ENCODE measurements at places on chromosomes 5 and 9.
A peak's percentile ranks its signal among the peaks of the same experiment; 100 is the strongest.

DNA sequence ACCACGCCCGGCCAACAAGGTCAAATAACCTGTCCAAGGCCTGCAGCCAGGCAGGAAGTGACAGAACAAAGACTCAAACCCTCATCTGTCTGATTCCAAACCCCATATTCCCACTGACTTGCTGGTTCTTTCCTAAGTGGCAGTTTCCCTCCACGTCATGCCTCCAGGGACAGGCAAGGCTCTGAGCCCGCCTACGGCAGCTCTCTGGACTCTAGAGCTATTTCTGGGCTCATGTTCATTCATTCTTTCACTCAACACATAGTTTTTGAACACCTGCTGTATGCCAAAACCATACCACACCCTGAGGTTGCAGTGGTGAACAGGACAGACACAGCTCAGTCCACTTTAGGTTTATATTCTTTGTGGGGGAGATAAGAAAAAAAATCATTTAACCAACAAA is 5.2 kb upstream of the FBP1 start:
- DNase-seq = no peak

DNA sequence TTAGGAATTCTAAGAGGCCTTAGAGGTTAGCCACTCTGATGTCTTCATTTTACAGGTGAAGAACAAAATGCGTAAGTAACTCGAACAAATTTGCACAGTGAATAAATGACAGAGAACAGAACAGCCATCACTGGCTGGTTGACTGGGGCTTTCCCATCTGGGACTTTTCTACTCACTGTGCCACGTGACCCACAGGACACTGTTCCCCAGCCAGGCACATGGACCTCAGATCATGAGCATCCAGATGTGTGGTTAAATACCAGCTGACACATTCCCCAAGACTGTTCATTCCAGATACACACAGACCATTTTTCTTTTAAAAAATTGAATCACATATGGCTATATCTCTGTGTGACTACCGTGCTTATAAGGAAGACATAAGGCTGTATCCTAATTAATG is 25.8 kb upstream of the MED10 start:
- no peak for DNase-seq

DNA sequence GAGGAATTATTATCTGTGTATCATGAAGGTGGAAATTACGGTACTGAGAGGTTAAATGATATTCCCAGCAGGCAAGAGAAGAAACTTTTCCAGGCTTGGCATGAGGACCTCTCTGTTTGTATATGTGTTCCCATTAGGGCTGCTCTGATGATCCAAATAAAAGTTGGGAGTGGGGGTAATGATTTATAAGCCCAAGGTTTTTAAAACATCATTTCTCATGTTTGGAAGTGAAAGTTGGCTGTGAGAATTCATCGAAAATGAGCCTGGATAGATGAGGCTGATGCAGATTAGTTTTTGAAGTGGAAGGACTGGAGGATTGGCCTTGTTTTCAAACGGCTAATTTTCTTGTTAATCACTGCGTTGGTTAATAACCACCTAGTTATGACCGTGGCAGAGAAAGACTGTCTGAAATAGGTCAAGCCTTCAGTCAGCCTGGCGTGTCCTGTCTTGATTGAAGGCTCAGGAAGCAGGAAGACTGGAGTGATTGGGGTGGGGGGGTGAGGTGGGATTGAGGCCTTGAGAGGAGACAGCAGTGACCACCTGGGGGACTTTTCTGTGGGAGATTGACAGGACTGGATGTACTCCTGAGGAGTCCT is 391.0 kb upstream of the WWC1 start:
- DNase-seq = no peak

- no peak for DNase-seq
Measured at GRCh38 chr5:113321276-113321675, 113.5 kb downstream of the TSSK1B start.

DNA sequence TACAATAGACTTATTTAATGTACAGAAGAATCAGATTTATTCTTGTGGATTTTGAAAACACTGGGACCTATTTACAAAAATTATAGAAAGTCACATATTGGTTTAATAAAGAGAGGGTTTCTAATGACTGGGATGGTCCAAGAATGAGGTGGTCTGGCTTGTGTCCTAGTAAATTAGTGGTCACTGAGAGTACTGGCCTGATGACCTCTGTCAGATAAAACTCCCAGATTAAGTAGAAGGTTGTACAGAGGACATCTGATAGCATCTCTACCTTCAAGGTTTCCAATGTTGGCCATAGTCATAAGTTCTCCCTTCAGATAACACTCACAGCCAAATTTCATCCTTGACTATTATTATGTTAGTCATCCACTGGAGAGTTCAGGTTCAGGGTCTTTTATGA is 692.9 kb downstream of the MTRR start:
- no peak for DNase-seq

GRCh38 chr5:56055859-56056258 is 61.1 kb upstream of the IL6ST start:
- DNase-seq = no peak

- DNase-seq = no peak
Measured at GRCh38 chr5:173891308-173892116, 3.4 kb downstream of the CPEB4 start.

DNA sequence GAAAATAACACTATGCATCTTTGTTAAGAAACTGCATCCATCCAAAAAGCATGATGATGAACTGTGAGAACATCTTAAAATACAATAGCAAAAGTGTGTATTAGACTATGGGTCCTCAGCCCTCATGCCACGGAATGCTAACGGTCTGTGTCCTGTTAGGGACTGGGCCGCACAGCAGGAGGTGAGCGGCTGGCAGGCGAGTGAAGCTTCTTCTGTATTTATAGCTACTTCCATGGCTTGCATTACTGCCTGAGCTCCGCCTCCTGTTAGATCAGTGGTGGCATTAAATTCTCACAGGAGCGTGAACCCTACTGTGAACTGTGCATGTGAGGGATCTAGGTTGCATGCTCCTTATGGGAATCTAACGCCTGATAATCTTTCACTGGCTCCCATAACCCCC is 129.8 kb downstream of the NXNL2 start:
- no peak for DNase-seq

DNA sequence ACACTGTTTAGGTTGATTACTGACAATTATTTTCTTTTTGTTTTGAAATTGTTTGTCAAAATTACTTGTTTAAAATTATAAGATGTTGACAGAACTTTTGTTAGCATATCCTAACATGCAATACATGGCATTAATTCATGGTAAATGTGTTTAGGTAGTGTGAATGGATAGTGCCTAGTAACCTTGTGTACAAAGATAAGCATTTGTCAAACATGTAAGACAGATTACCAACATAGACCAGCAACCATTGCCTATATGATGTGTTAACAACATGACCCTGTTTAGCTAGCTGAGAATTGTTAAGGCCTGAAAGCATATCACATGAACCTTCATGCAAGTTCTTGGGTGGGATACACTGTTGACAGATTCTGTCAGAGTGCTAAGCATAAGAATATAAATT is 13.4 kb downstream of the MAN2A1 start:
- no peak for DNase-seq

DNA sequence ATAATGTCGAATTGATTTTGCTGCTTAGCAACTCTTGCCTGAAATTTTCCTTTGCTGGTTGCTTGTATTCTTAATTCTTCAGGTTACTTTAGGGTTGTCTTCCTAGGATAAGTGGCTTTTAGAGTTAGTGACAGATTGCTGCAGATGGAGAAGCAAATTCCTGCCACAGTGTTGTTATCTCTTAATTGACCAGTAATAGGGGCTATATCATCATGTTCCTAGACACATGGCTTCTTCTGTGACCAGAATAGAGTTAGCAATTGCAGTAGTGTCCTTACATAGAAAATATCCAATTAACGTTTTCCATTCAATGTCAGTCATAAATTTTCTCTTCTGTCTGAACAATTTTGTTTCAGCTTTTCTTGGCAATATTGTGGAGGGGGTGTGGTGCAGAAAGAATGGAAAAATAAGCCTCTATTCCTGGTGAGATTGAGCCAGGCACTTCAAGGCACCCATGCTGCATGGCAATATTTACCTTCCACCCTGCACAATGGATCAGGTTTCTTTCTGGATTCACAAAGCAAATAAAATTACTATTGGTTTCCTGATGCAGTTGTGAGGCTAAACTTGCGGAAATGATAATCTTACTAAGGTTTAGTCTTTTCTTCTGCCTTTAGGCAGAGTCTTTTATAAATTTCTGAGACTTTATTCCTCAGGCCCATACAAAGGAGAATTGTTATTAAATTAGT is 1481.5 kb downstream of the EFNA5 start:
- DNase-seq = no peak

- DNase-seq = no peak
Measured at GRCh38 chr9:18996211-18996610, 36.8 kb downstream of the SAXO1 start.

DNA sequence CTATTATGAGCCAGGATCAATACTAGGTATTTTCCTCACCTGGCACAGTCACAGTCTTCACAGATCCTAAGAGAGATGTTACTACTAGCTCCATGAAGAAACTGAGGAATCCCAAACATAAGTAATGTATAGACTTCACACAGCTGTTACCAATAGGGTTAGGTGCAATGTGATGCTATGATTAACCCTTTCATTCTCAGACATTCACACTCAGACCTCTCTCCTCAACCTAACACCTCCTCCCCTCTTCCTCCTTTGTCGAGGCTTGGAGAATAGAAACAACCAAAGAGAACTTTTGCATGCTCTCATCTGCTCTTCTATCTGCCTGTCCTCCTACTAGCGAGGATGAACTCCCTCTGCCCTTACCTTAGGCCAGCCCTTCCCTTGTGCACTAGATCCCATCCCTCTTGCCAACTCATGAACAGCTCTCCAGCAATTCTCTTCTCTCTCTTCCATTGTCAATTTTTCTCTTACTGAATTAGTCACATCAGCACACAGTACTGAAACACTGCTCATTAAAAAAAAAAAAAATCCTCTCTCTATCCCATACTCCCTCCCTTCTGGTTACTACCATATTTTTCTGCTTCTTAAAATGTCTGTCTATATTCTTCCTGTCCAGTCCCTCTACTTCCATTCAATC is 47.7 kb downstream of the MAPKAP1 start:
- DNase-seq = no peak

DNA sequence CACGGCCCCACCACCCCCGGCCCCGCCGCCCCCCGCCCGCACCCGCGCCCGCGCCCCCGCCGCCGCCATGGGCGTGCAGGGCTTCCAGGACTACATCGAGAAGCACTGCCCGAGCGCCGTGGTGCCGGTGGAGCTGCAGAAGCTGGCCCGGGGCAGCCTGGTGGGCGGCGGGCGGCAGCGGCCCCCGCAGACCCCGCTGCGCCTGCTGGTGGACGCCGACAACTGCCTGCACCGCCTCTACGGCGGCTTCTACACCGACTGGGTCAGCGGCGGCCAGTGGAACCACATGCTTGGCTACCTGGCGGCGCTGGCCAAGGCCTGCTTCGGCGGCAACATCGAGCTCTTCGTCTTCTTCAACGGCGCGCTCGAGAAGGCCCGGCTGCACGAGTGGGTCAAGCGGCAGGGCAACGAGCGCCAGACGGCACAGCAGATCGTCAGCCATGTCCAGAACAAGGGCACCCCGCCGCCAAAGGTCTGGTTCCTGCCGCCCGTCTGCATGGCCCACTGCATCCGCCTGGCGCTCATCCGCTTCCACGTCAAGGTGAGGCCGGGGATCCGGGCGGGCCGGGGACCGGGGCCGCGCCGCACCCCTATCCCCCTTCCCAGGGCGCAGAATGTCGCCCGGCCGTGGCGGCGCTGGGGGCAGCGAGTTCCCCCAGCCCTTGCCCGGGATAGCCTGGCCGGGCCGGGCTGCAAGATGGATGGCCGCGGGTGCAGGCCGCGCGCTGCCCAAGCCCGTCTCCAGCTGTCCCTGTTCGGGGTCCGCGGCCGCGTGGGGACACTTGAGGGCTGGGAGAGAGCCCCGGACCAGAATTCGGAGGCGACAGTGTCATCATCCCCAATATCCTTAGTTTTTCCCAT is 594 bp downstream of the FAM120A start:
- DNase-seq = peak; percentile 32

- no peak for DNase-seq
Measured at GRCh38 chr5:60248901-60249300, 355.4 kb upstream of the PDE4D start.

DNA sequence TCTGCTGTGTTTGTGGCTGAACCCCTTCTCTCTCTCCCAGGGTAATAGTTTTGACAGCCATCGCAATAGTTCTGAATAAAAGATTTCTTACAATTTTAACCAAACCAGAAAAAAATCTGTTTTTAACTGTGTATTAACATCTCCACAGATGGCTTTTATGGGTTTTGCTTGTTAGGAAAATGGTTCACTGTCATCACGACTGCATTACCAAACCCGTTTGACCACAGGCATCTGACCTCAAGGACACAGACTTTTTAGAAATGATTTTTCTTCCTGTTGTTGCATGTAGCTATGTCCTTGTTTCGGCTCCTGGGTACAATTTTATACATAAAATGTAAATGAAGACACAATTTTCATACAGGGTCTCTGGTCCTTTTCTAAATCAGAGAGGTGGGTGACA is 316.1 kb downstream of the IRX1 start:
- DNase-seq = no peak

DNA sequence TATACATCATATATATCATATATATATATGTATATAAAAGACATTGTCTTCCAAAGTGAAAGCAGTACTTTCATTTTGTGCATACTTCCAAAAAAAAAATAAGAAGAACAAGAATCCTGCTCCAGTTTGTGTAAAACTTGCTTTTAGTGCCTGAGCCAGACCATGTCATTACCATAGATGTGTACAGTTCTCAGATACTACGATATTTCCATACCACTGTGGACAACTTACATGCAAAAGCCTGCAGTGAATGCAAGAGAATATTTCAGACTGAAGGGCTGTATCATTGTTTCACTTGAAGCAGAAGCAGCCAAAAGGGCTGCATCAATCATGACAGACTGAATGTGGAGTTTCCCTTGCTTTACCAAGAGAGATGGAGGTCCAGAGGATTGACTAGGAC is 72.6 kb upstream of the CYLC2 start:
- DNase-seq = no peak

GRCh38 chr5:77776554-77777206 is 541 bp upstream of the TBCA start:
- DNase-seq = no peak

DNA sequence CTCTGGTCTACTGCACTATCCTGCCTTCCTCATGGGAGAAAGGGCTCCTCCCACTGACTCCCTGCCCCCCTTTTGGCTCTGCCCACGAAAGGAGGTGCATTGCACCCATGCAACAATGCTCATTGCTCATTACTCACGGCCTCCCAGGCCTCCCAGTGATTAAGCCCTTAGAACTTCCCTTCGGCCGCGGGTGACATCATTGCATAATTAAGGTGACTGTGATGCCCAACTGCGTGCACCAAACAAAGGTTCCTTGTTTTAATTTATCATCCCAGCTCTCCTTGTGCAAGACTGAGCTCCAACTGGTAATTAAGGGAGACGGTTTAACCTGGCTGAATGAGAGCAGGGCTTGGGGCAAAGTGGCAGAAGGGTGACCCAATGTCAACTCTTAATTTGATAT is 180.4 kb downstream of the GAS1 start:
- DNase-seq = no peak

- no peak for DNase-seq
Measured at GRCh38 chr5:58844395-58844794, 261.5 kb downstream of the RAB3C start.

- DNase-seq = no peak
Measured at GRCh38 chr5:116237917-116238500, 153.2 kb downstream of the COMMD10 start.
